A549 treated with GW870086 at 1 μM for 4 hours (cell line): ENCODE measurements at places on chromosomes 3 and 15. TPM values are rescaled to one million over a fixed set of nuclear protein-coding genes. Genes with fewer than 3 reads are reported as not detected.

Gene TMEM202
- total RNA-seq: not detected in 5 replicates

Gene HHATL
- 0.31 TPM in 1 of 5 replicates, not detected in the others for total RNA-seq

Gene EPHA3
- total RNA-seq: not detected in 5 replicates

Gene KNG1
- total RNA-seq: 0.02 TPM in 1 of 5 replicates, not detected in the others

Gene IQCF5
- not detected in 5 replicates for total RNA-seq

Gene CLDN16
- total RNA-seq: not detected in 5 replicates

Gene GRAMD2A
- 0.07 to 0.21 TPM (median 0.17 TPM) in 3 of 5 replicates, not detected in the others for total RNA-seq

Gene RLBP1
- total RNA-seq: not detected in 5 replicates

Gene AGTR1
- total RNA-seq: 0.49 to 0.77 TPM (median 0.55 TPM) in 5 replicates

Gene CTXND1
- 0.01 to 0.02 TPM (median 0.02 TPM) in 3 of 5 replicates, not detected in the others for total RNA-seq

Gene SEMA3G
- 0.08 to 0.13 TPM (median 0.13 TPM) in 5 replicates for total RNA-seq
